ENCODE measurements at places on chromosomes 4 and X.

GRCh38 chr4:336099-336892, 1.3 kb upstream of the ZNF141 start:
- ATAC-seq: no peak

DNA sequence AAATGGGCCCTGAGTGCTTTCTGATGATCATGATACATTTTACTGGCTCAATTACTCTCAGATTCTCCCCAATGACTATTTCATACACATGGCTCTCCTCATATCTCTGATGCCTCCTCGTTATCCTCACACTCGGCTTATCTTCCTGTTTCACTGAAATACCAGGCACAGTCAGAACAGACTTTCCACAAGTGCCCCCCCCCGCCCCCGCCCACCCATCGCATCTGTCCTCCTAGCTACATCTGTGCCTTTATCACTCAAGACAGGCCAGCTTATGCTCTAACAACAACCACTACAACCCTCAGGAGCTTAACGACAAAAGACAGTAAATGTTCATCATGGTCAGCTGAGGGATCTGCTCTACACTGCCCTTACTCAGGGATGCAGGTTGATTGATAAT, 610.6 kb upstream of the DIPK2B start:
- ATAC-seq: peak; percentile 14

DNA sequence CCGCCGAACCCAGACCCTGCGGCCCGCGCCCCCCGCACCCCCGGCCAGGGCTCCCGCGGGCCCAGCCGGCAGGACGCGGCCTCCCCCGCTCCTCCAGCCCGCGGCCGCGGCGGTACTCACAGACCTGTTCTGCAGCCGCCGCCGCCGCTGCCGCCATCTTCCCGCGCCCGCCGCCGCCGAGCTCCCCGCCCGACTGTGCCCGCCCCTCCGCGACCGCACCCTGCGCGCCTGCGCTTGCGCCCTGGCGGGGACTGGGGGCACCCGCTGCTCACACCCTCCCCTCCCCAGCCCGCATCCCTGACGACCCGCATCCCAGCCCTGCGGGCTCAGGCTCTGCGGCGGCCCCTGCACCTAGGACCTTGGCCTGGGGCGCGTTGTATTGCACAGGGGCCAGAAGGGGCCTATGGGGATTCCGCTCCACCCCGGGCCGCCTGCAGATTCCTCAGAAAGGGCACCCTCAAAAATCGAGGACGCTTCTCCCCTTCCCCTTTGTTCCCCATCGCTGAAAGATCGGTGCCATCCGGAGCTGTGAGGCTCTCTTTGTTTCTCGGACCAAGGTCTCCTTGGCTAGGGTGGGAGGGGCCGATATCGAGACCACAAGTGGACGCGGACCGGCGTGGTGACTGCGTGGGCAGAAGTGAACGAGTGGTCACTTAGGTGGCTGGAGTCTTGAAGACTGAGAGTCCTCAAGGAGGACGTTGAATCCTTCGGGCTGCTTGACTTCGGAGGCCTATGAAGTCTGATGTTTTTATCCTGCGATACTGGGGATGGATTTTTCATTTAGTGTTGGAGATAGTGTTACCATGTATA, at the start of gene SGCB:
TSS of gene SGCB (minus strand) at position 197 of the 810 bp plus-strand sequence. CDS start at position 157, 40 bp downstream.
- peak; percentile 92 for ATAC-seq

DNA sequence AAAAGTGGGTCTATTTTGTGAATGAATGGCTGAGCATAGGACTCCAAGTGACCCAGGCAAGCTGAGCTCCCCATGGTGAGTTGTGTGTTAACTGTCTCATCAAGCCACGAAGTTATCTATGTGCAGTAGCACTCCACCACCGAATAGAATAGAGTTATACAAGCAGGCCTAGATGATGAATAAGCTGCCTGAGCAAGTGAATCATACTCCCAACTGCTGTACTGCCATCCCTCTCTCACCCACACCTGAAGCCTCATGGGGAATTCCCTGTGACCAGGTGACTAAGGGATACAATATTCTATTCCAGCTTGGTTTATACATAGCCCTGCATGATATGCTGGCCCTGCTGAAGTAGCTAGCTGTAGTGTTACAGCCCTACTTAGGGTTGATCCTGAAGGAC, 38.7 kb downstream of the KDM5C start:
- ATAC-seq: peak; percentile 85

DNA sequence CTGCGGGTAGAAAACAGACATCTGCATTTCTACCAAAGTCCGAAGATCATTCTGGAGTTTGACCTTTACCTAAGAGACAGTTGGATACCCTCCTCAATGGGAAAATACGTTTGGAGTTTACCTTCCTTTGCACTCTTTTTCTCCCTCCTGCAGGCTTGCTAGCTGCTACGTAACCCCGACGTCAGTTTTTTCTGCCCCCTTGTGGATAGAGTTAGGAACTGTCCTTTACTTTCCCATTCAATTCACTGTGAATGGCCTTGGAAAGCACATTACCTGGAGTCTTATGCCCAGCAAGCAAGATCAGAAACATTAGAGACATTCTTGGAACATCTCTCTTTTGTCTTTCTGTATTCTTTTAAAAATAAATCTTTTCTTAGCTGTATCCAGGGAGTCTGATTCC, 250.7 kb downstream of the NAP1L3 start:
- ATAC-seq: no peak

DNA sequence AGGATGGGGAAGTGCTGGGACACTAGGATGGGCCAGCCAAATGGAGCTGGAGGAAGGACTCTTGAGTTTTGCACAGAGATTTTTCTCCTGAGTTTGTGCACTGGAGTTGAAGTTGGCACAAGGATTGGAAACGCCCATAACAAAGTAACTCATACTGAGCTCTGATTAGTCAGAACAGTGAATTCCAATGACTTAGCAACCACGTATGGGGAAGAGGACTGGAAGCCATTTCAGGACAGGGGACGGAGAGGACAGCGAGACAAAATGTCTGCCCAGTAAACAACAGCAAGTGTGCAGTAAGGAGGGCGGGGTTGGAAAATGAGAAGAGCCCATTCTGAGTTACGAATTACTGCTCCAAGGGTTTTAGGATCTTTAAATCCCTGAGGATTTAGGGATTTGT, 5.9 kb downstream of the RIPPLY1 start:
- ATAC-seq: no peak

DNA sequence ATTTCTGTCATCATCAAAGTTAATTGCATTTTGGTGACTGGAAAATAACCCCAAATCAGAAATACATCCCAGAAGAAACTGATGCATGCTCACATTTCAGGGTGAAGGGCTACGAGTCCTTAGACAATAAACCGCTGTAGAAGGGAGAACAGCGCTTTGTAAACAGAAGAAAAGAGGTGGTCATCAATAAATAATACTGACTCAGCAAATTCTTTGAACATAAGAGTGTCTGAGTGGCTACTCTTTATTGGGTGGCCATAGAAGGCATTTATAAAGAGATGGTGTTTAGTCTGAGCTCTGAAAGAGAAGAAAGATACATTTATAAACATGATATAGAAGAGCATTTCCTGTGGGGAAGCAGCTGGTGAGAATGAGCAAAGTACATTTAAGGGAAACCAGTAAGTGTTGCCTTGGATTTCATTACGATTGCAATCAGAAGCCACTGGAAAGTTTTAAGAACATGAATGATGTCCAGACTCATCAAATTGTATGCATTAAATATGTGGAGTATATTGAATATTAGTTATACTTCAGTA, 246.9 kb upstream of the GIMD1 start:
- ATAC-seq: no peak

GRCh38 chr4:181051931-181052330, 1191.3 kb upstream of the TENM3 start:
- ATAC-seq: no peak

GRCh38 chr4:11505221-11505971, 76.7 kb upstream of the HS3ST1 start:
- ATAC-seq: peak; percentile 98

- ATAC-seq: no peak
These were observed 1.2 kb downstream of the TCEANC start for GRCh38 chrX:13654116-13654515.

GRCh38 chr4:34193451-34194154, 2050.7 kb downstream of the ARAP2 start:
- ATAC-seq: no peak

GRCh38 chr4:52640808-52641565, 18.1 kb downstream of the USP46 start:
- ATAC-seq: no peak

DNA sequence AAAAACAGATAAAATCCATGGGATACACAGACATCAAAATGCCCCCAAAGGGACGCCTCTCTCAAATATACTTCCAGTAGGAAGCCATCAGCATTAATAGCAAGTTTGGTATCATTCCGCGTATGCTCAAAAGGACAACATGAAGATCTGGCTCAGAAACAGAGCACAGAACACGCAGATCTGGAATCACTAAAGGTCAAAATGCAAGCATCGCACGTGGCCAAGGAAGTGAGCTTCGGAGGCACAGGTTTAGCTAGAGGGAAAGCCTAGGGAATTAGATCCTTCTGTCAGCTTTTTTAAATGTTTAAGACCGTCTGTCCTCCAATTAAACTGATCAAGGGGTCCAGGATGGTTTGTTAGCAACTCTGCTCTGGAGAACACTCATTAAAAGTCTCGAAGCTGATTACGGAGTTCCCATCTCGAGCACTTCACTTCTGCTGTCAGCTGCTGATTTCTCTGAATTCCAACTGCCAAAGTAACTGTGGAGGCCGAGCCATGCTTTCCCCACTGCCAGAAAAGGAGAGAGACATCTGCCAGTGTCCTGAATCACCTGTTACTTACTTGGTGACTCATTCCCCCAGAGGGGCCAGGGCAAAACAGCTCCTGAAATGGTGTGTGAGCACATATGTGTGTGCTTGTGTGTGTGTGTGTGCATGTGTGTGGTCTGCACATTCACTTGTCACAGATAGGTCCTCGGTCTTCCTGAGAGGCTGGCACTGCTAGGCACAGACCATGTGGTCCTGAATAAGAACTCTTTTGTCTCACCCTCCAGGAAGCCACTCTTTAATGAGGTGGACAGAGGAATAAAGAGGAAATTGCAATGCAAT, 177.7 kb upstream of the PPARGC1A start:
- no peak for ATAC-seq

DNA sequence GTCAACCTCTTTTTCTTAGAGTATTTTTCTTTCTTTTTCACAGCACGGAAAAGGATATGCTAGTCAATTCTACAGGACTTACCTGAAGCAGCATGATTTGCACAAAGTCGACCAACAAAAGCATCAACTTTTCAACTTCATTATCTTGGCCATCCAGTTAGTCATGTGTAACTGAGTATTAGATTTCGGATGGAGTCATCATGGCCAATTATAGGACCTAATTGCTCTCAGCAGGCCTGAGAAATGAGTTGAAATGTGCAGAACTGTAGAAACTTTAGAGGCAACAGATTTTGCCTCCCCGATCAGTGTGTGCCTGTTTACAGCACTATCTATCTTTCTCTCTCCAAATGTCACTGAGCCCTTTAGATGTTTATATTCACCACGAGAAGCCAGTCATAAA, 41.0 kb downstream of the PCDH10 start:
- no peak for ATAC-seq

GRCh38 chr4:38119668-38120385, 159.6 kb downstream of the PTTG2 start:
- ATAC-seq: no peak

DNA sequence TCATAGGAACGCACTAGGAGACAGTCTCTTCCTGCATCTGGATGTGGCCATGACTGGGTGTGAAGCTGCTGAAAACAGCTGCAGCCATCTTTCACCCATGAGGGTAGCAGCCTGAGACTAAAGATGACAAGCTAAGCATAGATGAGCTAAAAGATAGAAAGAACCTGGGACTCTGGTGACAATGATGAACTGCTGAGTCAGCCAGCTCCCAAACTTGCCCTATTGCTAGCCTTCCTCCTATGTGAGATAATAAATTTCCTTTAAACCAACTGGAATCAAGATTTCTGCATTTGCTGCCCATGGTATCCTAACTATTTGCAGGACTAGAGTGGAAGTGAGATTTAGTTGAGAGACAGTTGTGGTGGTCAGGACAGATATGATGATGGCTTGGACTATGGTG, 21.0 kb upstream of the PI4K2B start:
- no peak for ATAC-seq

GRCh38 chr4:89640620-89641366, 196.2 kb downstream of the SNCA start:
- no peak for ATAC-seq

- ATAC-seq: no peak
These were observed 40.8 kb downstream of the ZNF518B start for GRCh38 chr4:10416441-10416840.
